ENCODE measurements at places on chromosomes 6 and 20. TPM values are rescaled to one million over a fixed set of nuclear protein-coding genes. Genes with fewer than 3 reads are reported as not detected.

DNA sequence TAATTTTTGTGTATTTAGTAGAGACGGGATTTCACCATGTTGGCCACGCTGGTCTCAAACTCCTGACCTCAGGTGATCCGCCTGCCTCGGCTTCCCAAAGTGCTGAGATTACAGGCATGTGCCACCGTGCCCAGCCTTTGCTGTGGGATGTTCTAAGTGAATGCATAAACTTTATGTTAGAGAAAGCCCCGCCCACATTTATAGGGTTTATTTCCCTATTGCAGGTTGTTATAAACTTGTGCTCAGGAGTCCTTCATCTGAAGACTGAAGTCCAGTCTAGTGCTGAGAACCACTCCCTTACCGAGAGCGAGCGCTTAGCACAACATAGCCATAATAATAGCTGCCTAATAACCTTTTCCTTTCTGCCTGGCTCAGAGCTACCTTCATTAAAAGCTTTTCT is 75.4 kb upstream of the ZNF217 start:
- DNase-seq: no peak

DNA sequence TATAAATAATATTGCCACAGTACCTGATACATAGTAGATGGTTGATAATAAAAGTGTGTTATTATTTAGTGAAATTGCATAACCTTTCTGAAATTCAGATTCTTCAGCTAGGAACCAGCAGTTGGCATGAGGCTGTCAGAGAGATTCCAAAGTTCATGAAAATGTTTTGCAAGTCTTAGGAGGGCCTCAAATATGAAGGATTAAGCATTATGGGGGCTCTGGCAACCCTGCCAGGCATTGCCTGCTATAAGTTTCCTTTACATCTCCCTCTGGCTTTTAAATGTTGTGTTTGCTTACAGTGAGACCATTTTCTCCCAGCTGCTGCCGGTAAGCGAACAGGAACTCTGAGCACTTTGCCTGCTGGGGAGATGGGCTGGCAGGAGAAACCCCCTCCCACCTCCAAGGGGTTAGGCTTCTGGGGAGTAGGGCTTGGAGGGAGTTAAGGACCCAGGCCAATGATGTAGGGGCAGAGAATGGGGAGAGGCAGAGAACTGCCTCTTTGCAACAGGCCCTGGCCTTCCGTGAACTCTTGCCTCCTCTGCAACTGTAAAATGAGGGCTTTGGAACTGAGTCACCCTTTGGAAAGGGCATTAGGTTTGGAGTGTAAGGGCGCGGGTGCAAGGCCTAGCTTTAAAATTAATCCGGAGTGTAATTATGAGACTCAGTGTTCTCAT is 33.2 kb upstream of the KIF3B start:
- no peak for DNase-seq

- DNase-seq: peak; percentile 95
Observed at GRCh38 chr20:347640-348484, 951 bp downstream of the NRSN2 start.

Gene FOXA2
- not detected for total RNA-seq

Gene PTCHD4
- 0.49 TPM for total RNA-seq

All from right cardiac atrium (tissue), 5 donors.